Activated CD4-positive, CD25-positive, alpha-beta regulatory T cell treated with anti-CD3 and anti-CD28 coated beads, Interleukin-2, amount 50 U/mL, for 72 hours (primary cell): ENCODE measurements at places on chromosomes 1 and 21.

DNA sequence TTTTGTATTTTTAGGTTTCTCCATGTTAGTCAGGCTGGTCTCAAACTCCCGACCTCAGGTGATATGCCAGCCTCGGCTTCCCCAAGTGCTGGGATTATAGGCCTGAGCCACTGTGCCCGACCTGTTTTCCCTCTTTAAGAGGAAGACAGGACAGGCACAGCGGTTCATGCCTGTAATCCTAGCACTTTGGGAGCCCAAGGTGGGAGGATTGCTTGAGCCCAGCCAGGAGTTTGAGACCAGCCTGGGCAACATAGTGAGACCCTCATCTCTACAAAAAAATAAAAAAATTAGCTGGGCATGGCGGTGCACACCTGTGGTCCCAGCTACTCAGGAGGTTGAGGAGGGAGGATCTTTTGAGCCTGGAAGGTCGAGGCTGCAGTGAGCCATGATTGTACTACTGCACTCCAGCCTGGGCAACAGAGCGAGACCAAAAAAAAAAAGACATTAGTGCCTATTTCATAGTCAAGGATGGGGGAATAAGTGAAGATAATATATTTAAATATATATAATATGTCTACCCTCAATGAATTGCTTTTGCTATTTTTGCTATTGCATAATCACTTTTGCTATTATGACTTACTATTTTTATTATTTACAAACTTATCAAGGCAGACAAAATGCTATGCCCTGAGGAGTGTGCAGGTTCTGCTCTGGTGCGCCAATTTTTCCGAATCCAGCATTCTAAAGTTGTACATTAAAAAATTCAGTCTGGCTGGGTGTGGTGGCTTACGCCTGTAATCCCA, 17.7 kb downstream of the MARCKSL1 start:
- no peak for DNase-seq

DNA sequence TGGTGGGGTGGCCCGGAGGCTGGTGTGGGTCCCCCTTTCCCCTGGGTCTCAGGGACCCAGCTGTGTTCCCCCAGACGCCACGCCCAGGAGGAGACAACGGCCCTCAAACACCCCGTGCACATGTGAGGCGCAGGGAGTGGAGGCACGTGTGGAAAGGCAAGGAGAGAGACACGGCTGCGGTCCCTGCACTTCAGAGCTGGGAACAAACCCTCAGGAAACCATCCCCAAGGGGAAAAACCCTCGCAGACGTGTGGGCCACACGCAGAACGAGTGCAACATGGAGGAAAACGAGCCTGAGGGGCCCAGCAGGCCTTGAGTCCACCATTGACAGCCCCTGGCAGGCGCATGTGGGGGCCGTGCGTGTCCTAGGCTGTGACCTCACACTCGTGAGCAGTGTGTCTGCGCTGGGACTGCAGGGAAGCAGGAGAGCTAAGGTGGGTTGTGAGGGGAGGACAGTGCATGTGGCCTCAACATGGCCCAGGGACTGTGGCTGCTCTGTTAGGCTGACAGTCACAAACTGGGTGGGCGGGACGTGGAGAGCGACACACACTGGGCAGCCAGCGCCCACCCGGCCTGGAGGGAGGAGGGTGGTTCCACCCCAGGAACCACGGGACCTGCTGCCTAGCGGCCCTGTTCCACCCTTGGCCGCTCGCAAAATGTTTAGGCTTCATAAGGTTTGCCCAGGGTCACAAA, 20.0 kb downstream of the ITGB2 start:
- no peak for DNase-seq

GRCh38 chr1:207820568-207821463, 69.0 kb downstream of the CD46 start:
- DNase-seq = no peak

DNA sequence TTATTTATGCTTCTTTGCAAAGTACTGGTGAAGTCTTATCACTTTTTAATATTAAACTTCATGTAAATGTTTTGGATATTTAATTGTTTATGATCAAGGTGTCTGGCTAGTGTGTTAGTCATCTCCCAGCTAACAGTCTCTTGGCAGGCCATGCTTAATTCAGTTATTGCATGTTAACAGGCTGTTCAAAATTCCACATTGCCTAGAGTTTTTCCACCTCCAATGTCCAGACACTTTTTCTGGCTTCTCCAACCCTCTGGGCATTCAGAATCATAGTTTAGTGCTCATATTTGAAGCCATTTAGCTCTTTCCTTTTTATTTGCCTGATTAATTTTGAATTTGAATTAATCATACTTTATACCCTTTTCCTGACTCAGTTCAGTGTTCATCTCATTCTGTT, 69.2 kb downstream of the OLFML2B start:
- DNase-seq = no peak

GRCh38 chr21:46082963-46083790, 14.7 kb upstream of the COL6A2 start:
- peak; percentile 17 for DNase-seq

DNA sequence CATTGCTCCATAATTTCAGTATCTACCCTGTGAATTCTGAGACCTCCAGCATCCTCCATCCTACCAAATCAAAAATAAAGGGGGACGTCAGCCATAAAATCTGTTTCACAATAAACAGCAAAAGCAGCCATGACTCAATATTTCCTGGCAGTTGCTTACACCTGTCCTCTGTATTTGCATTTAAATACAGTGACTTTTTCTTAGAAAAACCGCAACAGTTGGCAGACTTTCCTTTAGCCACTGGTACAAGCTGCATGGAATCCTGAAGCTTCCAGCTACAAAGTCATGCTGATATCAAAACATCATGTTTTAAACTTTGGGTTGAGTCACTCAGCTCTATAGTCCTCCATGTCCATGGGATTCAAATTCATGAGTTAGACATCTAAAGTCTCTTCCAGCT, 278.0 kb upstream of the KAZN start:
- DNase-seq = no peak

DNA sequence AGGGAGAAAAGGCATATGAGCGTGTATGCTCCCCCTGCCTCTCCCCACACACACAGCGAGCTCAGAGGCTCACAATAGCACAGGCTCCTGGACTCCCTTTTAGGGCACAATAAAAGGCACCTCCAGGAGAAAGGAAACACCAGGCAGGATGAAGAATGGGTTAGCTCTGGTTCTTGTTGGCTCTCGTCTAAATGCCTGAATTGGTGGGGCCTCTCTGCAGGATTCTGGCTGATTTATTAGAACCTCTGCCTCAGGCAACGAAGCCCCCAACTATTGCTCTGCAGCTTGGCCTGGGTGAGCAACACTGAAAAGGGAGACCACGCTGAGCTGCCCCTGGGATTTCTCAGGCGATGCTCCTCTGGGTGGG, 590.9 kb upstream of the PLXNA2 start:
- no peak for DNase-seq

- no peak for DNase-seq
Measured at GRCh38 chr1:150479370-150479769, 7.8 kb upstream of the TARS2 start.

GRCh38 chr1:226686440-226687425, 52.3 kb downstream of the ITPKB start:
- DNase-seq = no peak

- DNase-seq = no peak
Measured at GRCh38 chr1:24277420-24278169, 41.6 kb upstream of the GRHL3 start.

GRCh38 chr1:162398999-162399580, 12.8 kb downstream of the SH2D1B start:
- no peak for DNase-seq

DNA sequence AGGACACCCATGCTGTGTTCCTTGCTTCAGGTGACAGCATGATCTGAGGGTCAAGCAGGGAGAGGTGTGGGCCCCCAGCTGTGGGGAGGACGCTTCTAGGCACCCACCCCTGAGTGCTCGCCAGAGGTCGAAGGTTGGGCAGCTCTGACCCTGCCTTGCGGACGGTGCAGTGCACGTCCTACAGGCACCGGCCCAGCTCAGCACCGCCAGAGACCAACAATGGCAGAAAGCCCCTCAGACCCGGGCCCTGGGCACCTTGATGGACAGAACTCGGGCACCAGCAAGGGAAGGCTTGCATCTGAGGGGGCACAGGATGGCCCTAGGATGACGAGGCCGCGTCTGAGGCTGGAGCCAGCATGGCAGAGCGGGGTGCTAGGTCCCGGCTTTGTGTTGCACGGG, 24.7 kb downstream of the NADK start:
- no peak for DNase-seq

GRCh38 chr1:81682490-81682889, 118.2 kb upstream of the ADGRL2 start:
- DNase-seq = no peak

DNA sequence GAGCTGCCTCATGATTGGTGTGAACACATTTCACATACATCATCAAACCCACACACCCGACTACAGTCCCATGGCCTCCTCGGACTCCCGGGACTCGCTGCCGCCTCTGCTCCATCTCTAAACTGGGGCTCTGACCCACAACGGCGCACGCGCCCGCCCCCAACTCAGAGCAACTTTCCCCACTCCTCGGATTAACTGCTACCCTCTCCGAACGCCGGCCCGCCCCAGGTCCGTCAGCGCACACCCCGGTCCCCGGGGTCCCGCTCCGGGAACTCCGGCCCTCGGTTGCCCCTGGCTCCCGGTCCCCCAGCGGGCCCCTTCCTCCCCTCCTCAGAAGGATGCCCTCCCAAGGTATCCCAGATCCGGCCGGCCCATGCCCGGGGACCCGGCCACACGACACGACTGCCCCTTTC, 740 bp downstream of the DSTYK start:
- DNase-seq = peak; percentile 48

GRCh38 chr1:55600242-55600641, 385.1 kb upstream of the USP24 start:
- DNase-seq = no peak

DNA sequence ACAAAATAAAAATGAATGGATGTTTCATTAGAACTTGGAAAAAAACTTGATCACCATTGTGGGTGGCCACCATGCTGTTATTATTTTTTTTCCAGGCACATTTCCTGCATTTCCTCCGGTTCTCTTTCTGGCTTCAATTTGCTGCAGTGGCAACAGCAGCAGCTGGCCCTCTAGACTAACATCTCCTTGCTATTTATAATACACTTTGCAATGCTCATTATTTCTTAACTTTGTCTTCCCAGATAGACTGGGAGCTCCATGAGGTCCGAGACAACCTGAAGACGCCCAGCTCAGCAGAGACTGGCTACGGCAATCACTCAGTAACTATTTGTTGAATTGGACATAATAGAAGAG, 53.4 kb upstream of the ATP5PO start:
- no peak for DNase-seq

DNA sequence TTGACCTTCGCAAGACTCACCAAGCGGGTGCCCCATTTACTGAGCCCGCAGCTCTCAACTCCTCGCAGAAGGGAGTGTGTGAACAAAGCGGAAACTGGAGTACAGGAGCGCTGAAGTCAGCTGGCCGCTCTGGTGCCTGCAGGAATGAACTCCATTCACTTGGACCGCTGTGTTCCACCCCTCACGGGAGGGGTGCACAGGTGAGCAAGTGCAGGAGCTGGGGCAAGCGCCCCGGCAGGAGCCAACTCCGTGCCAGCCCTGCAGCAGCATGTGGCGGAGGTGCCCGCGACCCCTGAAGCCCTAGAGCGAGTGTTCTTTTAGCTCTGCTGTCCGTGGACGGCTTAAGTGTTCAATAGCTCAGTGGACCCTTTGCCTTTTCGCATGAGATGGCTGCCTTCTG, 471.6 kb upstream of the ADGRL4 start:
- DNase-seq = no peak

DNA sequence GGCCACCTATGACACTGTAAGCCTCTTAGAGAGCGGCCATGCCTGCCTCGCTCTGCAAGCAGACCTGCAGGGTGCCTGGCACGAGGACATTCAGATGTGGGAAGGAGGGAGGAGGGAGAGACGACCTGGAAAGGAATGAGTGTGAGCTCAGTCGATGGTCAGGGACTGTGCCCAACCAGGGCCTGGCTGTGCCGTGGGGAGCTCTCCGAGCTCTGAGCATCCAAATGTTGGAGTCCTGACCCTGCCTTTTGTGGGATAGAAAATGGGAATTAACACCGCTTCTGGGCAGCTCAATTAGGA, 7.3 kb downstream of the CSTB start:
- DNase-seq = no peak

DNA sequence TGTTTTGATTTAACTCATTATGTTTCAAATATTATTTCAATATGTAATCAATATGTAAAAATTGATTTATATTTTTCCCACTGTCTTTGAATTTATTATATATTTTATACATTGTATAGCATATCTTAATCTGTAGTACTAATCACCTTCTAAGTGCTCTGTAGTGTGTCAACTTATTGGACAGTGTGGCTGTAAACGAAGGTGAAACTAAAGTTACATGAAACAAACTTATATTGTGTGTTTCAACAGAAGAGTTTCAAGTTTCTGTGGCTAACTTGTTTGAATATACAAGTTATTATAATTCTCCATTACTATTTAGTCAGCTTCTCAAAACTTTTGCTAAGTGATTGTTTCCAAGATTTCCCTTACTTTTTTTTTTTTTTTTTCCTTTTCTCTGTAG, 175.8 kb downstream of the DHRS3 start:
- DNase-seq = no peak

DNA sequence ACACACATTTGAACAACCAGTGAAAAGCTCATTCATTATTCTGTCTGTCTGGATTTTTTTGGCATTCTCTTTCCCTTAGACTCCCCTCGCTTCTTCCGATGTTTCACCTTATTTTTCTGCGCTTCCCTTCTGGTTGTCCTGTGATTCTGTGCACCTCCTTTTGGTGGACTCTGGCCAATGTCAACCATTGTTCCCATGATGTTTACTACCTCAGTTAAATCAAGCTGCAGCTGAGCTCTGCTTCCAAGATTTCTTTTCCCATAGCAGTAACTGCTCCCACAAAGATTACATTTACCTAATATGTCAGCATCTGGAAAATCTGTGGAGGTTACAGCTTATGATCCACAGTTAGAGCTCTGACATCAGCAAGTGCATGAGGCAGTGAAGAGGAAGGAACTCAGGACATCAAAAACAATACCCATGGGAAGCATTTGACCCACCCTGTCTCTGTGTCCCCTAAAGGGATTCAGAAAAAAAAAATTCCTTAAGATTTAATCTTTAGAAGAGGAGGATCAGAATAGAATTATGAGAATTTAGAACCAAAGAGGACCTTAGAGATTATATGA, 69.9 kb upstream of the ADAMTS5 start:
- DNase-seq = no peak

- peak; percentile 29 for DNase-seq
Measured at GRCh38 chr1:912740-913301, 10.9 kb upstream of the SAMD11 start.

DNA sequence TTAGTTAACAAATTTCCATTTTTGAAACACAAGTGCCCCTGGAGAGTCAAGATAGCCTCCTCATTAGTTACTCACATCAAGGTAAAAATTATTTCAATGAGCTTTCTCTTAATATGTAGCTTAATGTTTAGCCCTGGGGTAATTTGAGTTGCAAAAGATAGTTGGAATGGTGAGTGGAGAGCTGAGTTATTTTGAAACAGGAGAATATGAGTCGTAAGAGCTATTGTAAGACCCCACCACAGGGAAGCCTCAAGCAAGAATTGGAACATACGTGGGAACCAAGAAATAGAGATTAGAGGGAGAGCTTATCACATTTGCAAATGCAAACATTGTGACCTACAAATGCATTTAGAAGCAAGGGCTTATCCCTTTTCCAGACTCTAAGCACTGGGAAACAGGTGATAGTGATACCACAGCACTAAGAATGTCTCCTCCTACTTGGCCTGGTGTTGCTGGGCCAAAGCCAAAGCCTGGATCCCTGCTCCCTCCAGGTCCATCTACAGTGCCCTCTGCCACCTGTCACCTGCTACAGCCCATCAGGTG, 635.1 kb downstream of the PTPRC start:
- no peak for DNase-seq

- DNase-seq = no peak
Measured at GRCh38 chr1:116498789-116499628, 71.8 kb downstream of the CD58 start.

- no peak for DNase-seq
Measured at GRCh38 chr1:74641876-74642275, 31.7 kb downstream of the ERICH3 start.
